Adrenal gland (tissue), 19 donors: ENCODE measurements at places on chromosomes 4 and X. TPM values are rescaled to one million over a fixed set of nuclear protein-coding genes. Genes with fewer than 3 reads are reported as not detected.

The BRS3 gene
- not detected for total RNA-seq

- H3K27ac ChIP-seq = no peak within 1 kb of the TSS
- peaks cover 16% of the 10 kb centered on the region for H3K27me3 ChIP-seq
- H3K36me3 ChIP-seq = no peaks in the 10 kb centered on the region
- H3K4me3 ChIP-seq = no peak within 1 kb of the TSS
- H3K4me1 ChIP-seq = no peaks in the 10 kb centered on the region
- no peak for DNase-seq
Observed at GRCh38 chr4:55125087-55125721, at the start of gene KDR. Gene KDR (minus strand): TSS chr4:55125595. CDS start chr4:55125293, 302 bp downstream.

- H3K27me3 ChIP-seq = no peaks in the 10 kb centered on the region
- DNase-seq = no peak
- no peaks in the 10 kb centered on the region for H3K36me3 ChIP-seq
Observed at GRCh38 chr4:7516096-7516772, 81.5 kb upstream of the PSAPL1 start.

DNA sequence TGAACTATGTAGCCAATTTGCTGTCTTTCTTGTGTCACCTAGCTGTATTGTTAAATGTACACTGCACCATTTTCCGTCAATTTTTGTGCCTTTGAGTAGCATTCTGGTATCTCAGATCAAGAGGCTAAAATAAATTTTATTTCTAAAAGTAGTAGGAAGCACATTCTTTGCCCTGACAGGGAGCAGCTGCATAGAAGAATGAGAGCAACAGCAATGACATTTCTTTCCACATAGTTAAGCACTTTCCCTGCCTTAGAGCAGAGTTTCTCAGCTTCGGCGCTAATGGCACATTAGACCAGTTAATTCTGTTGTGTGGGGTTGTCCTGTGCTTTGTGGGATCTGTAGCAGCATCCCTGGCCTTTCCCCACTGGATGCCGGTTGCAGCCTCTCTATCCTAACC is 173.9 kb downstream of the CHIC2 start:
- no peaks in the 10 kb centered on the region for H3K27me3 ChIP-seq
- no peak overlapping the region for H3K4me3 ChIP-seq
- DNase-seq = no peak
- H3K27ac ChIP-seq = no peak overlapping the region

DNA sequence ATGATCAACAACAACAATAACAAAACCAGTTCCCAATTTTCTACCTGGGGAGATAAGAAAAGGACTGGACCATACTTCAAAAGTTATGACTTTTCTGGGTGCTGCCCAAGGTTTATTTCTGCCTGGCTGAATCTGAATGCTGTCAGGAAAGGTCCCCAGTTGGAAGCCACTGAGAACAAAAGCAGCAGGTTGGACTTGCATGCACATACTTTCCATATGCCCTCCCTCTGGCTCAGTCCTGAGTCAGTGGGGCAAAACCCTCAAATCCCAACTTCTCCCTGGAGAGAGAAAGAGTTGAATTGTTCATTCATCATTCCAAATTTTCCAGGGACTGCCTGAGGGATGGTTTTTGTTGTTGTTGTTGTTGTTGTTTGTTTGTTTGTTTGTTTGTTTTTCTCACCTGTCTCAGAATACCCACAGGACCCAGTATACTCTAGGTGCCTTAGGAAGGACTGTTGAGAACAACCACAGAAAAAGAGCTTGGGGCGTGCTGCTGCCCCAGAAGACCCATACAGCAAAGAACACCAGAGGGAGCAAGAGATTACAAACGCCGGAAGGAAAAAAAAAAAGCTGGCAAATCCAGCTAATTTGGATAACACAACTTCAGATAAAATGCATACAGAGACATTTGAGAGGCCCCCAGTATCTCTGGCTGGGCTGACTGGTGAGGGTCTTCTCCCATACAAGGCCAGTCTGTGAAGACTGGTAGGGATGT is 138.9 kb upstream of the INPP4B start:
- no peak overlapping the region for H3K27ac ChIP-seq
- no peaks in the 10 kb centered on the region for H3K4me1 ChIP-seq
- no peak overlapping the region for H3K4me3 ChIP-seq
- no peaks in the 10 kb centered on the region for H3K27me3 ChIP-seq
- no peak for DNase-seq

The MBTPS2 gene
- total RNA-seq = 12.6 TPM

- no peak for DNase-seq
- H3K27ac ChIP-seq = no peak overlapping the region
- no peaks in the 10 kb centered on the region for H3K36me3 ChIP-seq
- H3K4me1 ChIP-seq = no peaks in the 10 kb centered on the region
- no peaks in the 10 kb centered on the region for H3K27me3 ChIP-seq
Observed at GRCh38 chr4:189504220-189504619, 436.5 kb upstream of the FRG1 start.

DNA sequence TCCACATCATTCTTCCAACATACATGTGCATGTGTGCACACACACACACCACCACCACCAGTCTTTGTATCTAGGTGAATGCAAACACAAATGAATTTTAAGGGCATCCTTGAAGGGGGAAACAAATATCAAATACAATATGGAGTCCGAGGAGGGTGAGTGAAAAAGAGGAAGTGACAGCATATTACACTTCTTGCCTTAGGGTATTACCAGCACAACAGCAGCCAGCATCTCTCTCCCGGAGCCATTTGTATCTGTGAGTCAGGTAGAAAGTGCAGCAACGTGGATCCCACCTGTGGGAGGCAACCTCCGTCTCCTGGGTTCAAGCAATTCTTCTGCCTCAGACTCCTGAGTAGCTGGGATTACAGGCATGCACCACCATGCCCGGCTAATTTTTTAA is 483.2 kb downstream of the SMARCA1 start:
- no peaks in the 10 kb centered on the region for H3K27me3 ChIP-seq
- H3K4me3 ChIP-seq = no peak overlapping the region
- H3K36me3 ChIP-seq = no peaks in the 10 kb centered on the region
- H3K27ac ChIP-seq = no peak overlapping the region
- no peaks in the 10 kb centered on the region for H3K4me1 ChIP-seq
